ENCODE measurements at places on chromosomes 7 and 10.

DNA sequence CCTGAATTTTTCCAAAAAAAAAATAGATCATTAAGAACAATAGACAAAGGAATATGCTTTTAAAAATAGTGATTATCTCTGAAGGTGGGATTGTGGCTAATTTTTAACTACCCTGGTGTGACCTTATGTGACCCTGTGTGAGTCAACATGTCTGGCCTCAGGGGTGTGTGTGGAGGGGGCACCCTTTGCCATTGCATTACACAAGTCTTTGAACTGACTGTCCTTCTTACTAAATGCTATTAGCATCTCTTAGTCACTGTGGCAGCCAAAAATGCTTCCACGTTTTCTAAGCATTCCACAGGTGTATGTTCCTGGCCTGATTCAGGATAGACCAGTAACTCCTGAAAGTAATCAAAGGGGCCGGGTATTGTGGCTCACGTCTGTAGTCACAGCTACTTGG is 175.4 kb downstream of the MGMT start:
- no peak for DNase-seq

GRCh38 chr10:125201791-125202622 is 41.6 kb upstream of the CTBP2 start:
- DNase-seq: no peak

DNA sequence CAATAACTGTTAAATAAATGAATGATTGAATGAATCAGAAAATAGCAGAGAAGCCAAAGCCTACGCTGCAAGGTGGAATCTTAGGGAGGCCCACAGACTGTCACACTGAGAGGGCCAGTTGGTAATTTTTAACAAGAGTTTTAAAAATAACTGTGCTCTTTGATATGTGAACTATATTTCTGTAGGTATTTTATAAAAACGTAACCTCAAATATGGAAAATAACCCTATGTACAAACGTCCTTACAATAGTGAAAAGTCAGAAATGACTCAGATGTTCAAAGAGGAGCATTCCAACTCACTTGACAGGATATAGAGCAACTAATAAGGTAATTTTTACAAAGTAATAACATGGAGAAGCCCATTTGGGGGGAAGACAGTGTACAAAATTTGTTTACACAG is 18.9 kb upstream of the TMEM273 start:
- no peak for DNase-seq

GRCh38 chr10:107548301-107548700 is 383.8 kb upstream of the SORCS1 start:
- DNase-seq: no peak

DNA sequence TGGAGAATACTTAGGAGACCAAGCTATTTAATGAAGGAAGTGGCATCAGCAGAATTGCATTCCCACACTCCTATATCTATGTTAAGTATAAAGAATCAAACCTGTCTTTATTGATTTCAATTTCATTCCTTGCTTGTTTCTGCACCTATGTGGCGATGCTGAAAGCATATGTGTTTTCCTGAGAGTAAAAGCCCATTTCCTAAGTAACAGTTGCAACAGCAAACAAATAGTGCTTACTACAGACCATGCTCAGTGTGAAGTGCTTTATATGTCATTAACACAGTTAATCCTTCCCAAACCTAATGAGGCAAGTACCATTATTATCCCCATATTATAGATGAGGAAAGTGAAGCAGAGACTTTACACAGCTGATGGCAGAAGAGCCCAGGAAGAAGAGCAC is 552.1 kb downstream of the PARD3 start:
- no peak for DNase-seq

DNA sequence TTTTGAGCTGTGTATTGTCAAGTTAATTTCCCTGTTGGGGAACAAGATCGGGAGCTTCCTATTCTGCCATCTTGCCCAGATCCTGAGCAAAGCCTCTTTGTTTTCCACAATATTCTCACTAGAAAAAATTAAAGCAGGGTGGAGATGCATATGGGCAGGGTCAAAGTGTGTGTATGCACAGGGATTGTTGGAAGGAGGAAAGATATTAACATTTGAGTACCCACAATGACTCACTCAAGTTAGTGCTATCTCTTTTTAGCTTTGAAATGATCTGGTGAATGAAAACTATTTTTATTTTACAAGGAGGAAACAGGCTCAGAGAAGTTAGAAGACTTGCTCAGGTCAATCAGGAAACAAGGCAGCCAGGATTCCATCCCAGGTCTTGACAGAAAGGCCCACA is 6.7 kb upstream of the BTBD16 start:
- no peak for DNase-seq

DNA sequence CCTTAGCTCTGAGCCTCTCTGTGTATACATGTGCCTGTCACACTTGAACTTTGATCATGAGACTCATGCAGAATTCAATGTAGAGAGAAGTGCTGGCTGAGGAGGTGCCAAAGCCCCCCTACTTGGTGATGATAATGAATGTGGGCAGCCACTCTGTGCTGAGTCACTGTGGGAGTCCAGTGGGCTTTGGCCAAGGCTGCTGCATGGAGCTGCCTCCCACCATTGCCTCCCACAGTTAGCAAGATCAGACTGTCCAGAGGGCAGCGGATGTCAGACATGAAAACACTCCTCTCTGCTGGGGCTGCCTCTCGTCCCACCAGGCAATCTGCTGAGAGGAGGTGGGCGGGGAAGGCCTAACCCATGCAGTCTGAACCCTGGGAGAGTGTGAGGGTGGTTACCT is 180.3 kb downstream of the SH2D4B start:
- DNase-seq: no peak

DNA sequence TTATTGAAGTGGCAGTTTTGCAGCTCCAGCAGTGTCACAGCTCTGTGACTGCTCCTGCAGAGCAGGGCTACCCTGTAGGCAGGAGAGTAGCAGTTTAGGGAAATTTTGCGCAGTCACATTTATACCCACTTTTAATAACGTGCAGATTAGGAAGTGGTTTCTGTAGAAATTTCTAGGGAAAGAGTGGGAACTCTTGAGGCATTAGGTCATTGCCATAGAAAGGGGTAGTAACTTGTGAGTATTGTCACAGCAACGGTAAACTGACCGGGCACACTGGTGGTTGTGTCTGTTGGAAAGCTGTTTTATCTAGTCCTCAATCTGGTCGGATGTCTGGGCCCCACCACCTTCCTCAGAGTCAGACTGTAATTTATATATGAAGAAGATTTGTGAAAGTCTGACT is 51.9 kb downstream of the CDC14C start:
- DNase-seq: no peak

- no peak for DNase-seq
Measured at GRCh38 chr10:112332022-112332421, 41.9 kb upstream of the ACSL5 start.

- no peak for DNase-seq
Measured at GRCh38 chr7:103989785-103990767, 618 bp upstream of the RELN start.

DNA sequence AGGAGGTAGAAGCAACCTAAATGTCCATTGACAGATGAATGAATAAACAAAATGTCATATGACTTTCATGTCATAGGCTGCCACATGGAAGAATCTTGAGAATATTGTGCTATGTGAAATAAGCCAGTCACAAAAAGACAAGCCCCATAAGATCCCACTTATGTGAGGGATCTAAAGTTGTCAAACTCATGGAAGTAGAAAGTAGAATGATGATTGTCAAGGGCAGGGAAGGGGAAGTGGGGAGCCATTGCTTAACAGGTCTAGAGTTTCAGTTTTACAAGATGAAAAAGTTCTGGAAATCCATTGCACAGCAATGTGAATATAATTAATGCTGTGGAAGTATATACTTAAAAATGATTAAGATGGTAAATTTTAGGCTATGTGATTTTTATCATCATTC is 229.3 kb upstream of the KMT2E start:
- no peak for DNase-seq

- no peak for DNase-seq
Measured at GRCh38 chr10:84015877-84016595, 123.3 kb upstream of the GHITM start.

- no peak for DNase-seq
Measured at GRCh38 chr7:13911909-13912308, 77.6 kb downstream of the ETV1 start.

DNA sequence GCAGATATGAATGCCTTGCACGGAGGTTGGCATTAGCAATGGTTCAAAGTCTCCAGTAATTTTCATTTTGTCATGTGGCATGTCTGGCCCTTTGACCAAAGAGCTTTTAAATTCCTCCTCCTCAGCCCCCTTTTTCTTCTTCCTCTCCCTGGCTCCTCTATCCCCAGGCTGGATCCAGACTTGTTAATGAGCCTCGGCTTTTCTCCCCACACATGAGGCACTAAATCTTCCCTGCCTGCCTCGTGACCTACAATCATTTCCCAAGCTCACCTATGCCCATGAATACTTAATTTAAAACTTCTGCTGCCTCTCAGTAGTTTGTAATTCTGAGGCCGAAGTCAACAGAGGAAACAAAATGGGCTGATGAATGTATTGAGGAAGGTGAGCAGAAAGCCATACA is 23.3 kb upstream of the LRRC4 start:
- DNase-seq: no peak

- no peak for DNase-seq
Measured at GRCh38 chr10:75493464-75493863, 62.0 kb downstream of the LRMDA start.

DNA sequence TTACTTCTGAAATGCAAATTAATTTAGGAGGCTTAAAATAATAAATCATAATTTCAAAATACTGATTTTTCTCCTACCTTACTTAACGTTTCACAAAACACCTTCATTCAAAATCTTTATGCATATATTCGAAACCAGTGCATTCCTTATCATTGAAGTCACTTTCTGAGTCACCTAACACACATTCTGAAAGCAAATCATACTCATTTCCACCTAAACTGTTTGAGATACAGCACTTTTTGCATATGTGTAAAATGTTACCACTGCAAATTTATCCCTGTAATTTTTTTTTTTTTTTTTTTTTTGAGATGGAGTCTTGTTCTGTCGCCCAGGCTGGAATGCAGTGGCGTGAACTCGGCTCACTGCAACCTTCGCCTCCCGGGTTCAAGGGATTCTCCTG is 15.7 kb downstream of the PPP3CB start:
- DNase-seq: no peak

- DNase-seq: no peak
Measured at GRCh38 chr7:100109521-100110163, 8.2 kb downstream of the AP4M1 start.

DNA sequence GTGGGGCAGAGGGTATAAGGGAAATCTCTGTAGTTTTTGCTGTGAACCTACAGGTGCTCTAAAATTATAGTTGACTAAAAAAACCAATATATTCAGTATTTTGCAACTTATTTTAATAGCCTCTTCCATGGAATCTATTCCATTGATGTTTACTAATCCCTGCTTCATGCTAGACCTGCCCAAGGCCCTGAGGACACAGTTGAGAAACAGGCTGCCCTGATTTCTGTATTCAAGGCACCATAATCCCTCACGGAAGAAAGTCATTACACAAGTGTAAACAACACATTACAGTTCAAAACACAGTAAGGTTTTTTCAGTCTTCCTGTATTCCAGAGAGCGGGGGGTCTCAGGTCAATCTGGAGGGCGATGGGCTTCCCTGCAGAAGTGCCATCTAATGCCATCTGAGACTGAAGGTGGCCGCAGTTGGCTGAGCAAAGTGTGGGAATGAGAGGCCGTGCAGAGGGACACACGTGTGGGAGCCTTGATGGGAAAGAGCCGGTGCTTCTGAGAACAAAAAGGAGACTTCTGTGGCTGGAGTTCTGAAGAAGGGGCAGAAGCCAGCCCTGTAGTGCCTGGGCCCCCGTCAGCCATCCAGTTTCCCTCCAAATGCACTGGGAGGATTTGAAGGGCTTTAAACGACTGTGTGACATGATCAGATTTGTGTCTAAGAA is 146.9 kb downstream of the PTPN20 start:
- no peak for DNase-seq

DNA sequence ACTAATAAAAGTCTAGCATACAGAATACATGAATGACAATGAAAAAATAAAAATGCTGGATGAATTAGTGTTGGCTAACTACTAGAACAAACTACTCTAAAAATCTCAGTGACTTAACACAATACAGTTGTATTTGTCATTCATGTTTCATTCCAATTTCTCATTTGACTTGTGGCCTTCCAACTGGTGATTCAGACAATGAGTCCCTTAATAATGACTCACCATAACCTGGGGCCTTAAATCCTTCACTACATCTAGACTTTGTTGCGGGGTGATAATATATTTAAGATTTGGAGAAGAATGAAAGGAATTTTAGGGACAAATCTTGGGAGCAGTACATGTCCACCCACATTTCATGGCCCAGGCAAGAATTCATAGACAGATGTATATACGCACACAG is 90.5 kb upstream of the POM121L12 start:
- no peak for DNase-seq

DNA sequence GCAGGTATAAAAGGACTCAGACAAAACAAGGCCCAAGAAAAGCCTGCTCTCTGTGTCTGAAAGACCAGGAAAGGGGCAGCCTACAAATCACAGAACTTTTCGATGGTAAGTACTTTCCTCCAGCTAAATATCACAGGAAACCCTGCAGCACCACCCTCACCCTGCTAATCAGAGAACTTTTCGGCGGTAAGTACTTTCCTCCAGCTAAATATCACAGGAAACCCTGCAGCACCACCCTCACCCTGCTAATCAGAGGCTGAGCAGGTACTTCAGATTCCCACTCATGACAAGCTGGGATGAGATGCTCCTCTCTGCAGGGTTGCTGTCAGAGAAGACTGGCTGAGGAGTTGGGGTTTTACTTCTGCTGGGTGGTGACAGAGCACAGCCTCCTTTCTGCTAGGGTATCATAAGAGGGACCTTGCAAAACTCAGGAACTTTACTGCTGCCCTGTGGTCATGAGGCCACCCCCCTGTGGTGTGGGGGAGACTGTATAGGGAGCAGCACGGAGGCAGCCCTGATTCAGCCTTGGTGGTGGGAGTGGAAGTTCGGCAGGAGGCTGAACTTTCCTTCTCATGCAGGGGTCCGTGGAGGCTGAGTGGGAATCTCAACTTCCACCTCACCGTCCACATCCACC is 7.2 kb downstream of the WDR37 start:
- no peak for DNase-seq

DNA sequence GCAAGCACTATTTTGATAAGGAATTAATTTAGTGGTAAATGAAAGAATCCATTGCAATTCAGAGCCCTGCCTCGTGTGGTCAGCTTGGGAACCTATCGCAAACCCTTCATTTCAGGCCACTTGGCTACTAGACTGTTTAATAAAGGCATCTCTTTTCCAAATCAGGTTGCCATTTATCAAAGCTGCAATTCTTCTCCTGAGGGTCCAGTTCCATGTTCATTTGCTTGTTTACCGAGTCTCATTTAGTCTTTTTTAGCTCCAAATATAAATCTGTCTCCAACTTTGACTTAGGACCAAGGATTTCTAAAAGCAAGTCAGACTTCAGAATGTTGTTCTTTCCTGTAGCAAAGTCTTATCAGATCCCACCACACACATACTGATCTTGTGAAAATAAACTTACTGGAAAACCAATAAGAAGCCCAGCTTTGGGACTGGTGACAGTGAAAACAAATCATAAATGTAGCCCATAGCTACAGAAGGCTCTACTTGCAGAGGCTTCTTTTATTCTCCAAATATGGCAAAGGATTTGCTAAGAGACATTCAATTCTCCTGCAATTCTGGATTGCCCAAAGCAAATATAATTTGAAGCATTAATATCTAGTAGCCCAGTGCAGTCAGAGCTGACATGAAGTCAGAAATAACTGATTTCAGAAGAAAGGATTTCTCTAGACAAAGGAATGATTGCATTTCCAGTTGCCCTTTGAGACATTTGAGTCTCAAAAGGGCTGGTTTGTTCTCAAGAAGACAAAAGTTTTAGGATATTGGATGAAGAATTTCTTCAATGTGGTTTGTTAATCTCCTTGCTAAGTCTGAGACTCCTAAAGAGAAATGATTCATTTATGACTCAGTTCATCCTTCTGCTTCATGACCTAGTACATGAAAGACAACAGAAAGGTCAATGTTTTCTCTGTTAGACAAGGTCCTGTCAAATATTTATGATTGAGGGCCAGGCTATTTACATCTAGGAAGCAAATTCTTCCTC is 28.0 kb downstream of the PPP1R3C start:
- no peak for DNase-seq
